ENCODE measurements at places on chromosomes 2 and 18.

DNA sequence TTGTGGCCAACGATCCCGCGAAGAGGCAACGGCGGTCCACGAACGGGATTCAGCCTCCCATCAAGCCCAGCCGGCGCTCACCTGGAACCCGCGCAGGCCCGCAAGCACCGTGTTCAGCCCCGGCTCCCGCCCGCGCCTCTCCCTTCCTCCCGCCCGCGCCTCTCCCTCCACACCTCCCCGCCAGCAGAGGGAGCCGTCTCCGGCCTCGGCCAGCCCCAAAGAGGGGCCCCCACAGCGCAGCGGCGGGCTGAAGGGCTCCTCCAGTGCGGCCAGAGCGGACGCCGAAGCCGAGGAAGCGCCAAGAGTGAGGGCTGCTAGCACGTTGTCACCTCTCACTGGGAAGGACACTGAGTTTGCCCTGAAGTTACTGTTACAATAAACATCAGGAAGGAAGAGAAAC lies 55.3 kb upstream of the LAPTM4A start:
- DNase-seq: no peak

GRCh38 chr2:138724327-138724726 lies 55.9 kb downstream of the NXPH2 start:
- no peak for DNase-seq

DNA sequence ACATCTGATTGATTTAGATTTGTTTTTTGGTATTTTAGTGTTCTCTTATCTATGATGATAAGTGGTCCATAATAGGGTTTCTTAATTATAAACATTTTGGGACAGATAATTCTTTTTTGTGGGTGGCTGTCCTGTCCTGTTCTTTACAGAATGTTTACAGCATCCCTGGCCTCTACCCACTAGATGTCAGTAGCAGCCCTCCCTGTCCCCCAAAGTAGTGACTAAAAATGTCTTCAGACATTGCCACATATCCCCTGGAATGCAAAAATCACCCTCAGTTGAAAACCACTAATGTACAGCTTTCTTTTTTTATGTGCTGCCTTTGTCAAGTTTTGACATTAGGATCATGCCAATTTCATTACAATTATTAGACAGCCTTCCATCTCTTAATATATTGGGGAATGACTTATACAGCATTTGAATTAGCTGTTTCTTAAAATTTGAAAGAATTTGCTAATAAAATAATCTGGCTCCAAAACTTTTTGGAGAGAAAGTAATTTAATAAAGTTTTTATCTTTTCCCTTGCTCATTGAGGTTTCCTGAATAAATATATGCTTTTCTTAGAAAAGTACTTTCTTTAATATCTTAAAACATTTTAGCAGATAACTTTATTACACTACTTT lies 19.5 kb downstream of the WIPF1 start:
- no peak for DNase-seq

GRCh38 chr2:14480906-14481305 lies 151.6 kb upstream of the LRATD1 start:
- DNase-seq: no peak

- DNase-seq: no peak
These were observed 33.9 kb downstream of the PTCD3 start for GRCh38 chr2:86139981-86140380.

DNA sequence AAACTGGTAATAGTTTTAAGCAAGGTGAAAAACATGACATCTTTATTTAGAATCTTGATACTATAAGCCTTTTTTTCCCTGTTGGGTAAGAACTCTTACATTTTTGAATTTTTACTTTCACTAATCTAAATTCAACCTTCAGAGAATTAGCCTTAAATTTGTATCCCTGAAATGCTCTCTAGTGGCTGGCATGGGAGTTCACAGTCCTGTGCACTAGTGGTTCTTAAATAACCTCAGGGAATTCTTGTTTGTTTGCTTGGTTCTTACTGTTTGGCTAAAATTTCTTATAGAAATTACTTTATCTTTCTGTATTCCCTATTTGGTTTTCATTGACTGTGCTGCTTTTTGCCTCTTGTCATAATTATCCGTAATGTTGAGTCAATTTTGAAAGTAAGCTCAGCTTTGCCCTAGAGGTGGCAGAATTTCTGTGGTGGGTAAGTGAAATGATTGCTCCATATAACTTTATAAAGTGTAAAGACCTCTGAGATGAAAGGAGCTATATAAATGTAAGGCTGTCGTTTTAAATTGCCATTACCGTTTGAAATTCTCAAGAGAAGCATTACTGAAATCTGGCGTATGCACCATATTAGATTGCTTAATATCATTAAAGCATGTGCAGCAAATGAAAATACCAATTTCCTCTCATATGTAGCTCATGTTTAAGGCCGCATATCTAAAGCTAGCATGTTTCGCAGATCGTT lies 391.3 kb upstream of the FIGN start:
- no peak for DNase-seq

DNA sequence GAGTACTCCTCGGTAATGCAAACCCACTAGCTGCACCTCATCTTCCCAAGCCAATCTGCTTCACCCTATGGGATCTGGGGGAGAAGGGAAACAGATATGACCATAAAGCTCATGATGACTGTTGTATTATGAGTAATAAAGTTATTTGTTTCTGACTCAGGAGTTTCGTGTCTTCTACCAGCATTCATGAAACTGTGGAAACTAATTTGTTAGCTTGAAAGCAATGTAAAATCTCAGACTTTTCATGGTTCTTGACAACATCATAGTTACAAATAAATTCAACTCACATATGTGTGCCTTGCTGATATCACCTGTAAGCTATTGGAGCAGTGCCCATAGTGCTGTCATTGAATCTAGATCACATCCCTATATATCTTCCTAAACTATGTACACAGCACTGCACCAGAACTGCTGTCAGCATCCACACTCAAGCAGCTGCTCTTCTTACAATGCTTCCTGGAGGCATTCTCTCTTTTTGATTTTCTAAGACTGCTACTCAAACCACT lies 135.6 kb upstream of the KYNU start:
- DNase-seq: no peak

Measured in AG04449 (cell line).